ENCODE measurements at places on chromosomes 13 and 19.

DNA sequence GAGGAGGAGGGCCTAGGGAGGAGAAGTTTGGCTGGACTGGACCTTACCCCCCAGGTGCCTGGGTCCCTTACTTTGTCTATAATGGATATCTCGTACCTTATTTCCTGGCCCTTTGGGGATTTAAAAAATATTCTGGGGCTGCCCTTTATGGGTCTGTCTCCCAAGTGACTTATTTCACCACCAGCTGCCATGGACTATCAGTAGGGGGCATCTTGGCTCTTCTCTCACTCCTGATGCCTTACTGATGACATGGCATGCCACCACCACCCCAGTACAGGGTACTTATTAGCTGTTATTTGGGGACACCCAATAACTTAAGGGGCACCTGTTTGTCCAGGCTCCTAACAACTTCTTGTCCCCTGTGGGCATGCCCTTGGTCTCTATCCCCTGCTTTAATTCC is 38.0 kb downstream of the NFIX start:
- no peak for DNase-seq

DNA sequence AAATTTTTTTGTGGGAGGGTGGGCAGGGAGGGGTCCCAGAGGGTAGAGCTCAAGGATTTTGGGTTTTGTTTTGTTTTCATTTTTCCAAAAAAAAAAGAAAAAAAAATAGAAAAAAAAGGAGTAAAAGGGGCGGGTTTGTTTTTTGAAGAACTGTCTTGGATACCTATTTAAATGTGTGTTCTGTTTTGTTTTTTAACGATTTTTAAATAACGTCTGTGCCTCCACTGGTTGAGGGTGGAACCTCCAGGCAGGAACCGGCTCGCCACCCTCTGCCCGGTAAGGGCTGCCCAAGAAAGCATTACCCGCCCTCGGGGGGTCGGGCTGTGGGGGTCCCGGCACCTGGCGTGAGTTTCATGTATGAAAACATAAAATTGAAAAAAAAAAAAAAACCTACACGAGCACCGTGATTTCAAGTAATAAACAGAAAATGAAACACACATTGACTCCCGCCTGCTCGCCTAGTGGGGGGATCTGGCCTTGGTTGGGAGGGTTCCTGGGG is 10.4 kb downstream of the MIDN start:
- no peak for DNase-seq

- DNase-seq, result no peak
Observed at GRCh38 chr13:106466691-106467426, 68.6 kb downstream of the EFNB2 start.

DNA sequence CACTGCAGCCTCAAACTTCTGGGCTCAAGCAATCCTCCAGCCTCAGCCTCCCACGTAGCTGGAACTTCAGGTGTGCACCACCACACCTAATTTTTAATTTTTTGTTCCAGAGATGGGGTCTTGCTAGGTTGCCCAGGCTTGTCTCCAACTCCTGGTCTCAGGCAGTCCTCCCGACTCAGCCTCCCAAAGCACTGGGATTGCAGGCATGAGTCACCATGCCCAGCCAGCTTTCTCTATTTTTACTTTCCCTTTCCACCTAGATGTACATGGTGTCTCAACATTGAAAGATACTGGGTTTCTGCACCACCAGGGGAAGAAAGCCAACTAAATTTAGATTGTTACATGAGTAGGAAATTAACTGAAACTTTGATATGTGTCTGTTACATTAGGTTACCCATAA is 13.8 kb upstream of the ZNF846 start:
- no peak for DNase-seq

DNA sequence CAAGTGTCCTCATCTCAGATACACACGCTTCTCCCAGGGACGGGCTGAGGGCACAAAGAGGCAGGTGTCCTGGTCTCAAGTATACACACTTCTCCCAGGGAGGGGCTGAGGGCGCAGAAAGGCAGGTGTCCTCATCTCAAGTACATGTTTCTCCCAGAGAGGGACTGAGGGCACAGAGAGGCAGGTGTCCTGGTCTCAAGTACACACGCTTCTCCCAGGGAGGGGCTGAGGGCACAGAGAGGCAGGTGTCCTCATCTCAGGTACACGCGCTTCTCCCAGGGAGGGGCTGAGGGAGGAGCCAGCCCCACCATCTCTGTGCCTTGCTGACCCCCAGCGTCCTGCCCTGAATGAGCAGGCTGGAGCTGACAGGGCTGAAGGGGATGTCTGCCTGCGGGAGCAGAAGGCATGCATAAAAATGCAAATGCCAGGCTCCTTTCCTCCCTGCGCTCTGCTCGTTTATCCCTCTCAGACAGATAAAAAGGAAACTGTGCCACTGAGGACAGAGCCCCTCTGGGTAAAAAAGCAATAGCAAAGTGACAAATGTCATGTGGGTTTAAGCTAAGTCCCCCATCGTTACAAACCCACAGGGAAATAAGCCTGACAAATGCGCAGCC is 96.1 kb upstream of the UQCRFS1 start:
- no peak for DNase-seq

DNA sequence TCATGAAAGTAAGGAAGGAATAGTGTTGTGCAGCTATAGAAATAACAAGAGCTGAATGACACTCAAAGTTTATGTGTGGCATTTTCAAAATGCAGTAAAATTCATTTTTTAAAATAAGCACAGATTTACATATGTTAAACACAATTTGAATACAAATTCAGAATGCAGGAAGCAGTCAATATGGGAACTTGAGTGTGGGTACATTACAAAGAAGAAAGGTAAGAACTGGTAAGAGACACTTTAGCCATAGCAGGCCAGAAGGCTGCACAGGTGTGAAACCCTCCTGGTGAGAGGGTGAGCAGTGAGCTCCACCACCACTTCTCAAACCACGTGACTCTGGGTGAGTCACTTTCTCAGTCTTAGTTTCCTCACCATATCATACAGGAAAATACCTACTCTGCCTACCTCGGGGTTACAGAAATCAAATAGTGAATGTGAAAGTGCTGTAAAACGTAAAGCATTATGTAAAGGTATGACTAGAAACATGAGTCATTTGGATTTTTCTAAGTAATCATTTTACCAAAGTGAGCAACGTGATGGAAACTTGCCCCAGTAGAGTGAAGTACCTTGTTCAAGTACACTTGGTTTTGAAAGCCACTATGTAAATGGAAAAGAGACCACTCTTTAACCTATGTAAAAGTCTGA is 40.5 kb downstream of the USP12 start:
- peak; percentile 58 for DNase-seq

- no peak for DNase-seq
Observed at GRCh38 chr13:21686751-21687391, 16.0 kb downstream of the FGF9 start.

- no peak for DNase-seq
Observed at GRCh38 chr13:46164661-46165060, 17.3 kb downstream of the LCP1 start.

GRCh38 chr13:46797501-46798237 is 708 bp upstream of the ESD start:
- no peak for DNase-seq

- no peak for DNase-seq
Observed at GRCh38 chr13:91816263-91816807, 417.9 kb downstream of the GPC5 start.

- DNase-seq, result no peak
Observed at GRCh38 chr19:30178721-30179402, 193.3 kb upstream of the ZNF536 start.

DNA sequence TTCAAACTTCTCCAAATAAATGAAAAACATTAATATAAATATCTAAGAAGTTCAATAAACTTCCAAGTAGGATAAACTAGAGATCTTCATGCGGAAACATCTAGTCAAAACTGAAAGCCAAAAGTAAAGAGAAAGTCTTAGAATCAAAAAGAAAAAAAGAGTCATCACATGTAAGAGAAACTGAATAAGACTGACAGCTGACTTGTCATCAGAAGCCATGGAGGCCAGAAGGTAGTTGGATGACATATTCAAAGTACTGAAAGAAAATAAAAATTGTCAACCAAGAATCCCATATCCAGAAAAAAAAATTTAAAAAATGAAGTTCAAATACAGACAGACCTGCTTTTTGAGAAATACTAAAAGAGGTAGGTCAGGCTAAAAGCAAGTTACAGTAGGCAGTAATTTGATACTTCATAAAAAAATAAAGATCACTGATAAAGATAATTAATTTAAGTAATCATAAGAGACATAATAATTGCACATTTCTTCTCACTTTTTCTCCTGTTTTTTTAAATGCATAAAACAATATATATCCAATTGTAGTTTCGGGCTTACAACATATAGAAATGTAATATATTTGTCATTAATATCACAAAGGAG is 327.6 kb upstream of the PCDH9 start:
- no peak for DNase-seq

- DNase-seq, result peak; percentile 8
Observed at GRCh38 chr19:6768236-6768785, 1.1 kb upstream of the SH2D3A start.

DNA sequence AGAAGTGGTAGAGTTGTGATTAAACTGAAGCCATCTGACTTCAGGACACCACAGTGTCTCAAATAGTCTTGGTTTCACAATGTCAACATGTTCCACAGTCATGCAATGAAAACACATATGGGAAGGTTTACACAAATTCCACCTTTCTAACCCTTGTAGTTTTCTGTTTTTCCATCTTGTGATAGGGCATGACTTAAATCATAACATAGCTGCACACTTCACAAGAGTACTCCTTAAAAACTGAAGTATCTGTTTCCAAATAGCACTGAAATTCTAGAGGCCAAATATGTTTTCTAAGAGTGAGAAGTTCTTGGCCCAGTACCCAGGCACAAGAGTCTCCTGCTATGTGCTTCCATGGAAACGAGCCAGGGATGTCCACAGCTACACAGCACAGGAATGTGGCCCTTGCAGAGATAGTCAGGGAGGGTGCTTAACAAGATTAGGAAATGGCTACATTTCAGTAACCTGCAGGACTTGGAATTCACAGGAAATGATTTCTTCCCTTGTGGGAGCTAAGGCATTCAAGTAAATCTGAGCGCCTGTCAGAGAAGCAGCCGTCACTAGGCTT is 269.1 kb downstream of the NDFIP2 start:
- no peak for DNase-seq

- no peak for DNase-seq
Observed at GRCh38 chr13:82934000-82934399, 948.3 kb downstream of the SLITRK1 start.

DNA sequence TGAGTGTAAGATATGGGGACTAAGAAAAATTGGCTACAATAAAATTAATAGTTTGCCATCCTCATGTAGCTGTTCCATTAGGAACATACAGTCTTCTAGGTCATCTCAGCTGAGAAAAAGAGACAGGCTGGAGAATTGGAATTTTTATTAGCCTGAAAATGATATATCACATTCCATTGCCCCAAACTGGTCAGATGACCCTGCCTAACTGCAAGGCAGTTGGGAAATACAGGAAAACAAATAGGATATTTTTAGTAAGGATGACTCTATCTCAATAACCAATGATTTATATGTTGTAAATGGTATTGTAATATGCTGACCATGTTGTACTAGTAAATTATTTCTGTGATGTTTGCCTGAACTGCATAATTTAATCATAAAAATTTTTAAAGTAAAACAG is 673.8 kb downstream of the PCDH9 start:
- no peak for DNase-seq

DNA sequence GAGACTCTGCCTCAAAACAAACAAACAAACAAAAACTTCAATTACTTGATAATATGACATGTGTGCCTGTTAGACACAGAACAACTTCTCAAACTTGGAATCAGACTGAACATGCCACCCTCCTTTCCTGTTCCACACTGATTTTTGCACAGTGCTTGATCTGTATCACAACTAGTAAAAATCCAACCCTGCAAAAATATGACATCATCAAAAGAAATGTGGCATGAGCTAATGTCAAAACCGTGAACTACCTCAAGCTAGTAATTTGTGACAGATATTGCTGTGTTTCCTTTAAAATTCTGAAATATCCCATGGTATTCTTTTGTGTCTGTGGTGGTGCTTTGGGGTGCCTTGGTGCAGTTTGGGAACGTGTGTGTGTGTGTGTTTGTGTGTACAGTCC is 8.2 kb downstream of the MYCBP2 start:
- DNase-seq, result no peak

DNA sequence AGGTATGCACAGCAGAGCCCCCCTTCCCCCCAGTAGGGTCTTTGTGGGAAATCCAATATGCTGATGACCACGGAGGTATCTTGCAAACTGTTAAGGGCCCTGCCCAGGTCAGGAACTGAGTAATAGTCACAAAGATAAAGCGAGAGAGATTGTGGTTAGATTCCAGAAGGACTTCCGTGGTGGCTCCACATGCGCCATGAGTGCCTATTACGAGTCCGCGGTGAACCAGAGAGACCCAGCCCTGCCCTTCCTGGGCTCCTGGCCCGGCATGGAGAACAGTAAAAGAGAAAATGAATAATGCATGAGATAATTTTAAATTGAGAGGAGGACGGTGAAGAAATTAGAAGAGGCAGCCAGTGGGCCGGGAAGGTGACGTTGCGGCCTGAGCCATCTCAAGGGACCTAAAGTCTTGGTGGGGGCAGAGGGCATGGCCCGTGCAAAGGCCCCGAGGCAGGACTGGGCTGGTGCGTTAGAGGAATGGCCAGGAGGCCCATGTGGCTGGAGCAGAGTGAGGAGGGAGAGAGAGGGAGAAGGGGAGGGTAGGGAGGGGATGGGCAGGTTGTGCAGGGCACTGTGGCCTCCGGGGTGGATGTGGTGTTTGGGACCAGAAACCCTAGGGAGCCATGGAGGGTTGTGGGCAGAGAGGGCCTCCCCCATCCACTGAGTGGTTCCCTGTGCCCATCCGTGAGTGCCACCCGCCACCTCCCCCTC is 46.6 kb upstream of the NFIC start:
- DNase-seq, result no peak

- no peak for DNase-seq
Observed at GRCh38 chr19:16591803-16592556, 19.8 kb upstream of the SLC35E1 start.

- DNase-seq, result no peak
Observed at GRCh38 chr19:46954502-46954992, 65.1 kb upstream of the NPAS1 start.

DNA sequence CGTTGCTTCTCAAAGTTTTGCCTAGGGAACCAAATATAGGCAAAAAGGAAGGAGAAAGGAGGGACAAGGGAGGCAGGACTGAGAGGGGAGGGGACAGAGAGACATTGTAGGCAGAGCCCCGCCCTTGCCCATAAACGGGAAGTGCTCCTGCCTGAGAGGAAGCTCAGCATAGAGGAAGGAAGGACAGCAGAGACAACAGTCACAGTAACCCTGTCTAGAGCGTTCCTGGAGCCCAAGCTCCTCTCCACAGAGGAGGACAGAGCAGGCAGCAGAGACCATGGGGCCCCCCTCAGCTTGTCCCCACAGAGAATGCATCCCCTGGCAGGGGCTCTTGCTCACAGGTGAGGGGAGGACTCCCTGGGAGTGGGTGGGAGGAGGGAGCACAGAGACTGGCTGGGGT is at the start of gene CEACAM21:
TSS of gene CEACAM21 (plus strand) at position 169 of the 400 bp plus-strand sequence. CDS start at position 278, 109 bp downstream.
- peak; percentile 34 for DNase-seq

- DNase-seq, result no peak
Observed at GRCh38 chr13:70568571-70568970, 460.3 kb upstream of the KLHL1 start.

- no peak for DNase-seq
Observed at GRCh38 chr19:6616011-6616410, 25.1 kb upstream of the CD70 start.

DNA sequence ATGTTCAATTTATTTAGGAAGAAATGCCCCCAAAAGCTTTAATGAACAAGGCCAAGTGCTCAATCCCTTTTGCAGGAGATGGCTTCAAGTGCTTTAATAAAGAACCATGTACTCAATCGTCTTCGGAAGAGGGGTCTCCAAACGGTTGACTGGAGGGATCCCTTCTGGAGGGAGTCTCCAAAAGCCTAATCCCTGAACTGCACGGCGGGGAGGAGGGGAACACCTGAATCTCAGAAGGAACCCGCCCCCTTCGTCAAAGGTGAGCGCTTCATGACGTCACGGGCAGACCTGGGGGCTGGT is 505 bp downstream of the PAF1 start:
- DNase-seq, result peak; percentile 83

All from effector CD4-positive, alpha-beta T cell (primary cell).